Heart right ventricle (tissue), 16 donors: ENCODE measurements at places on chromosomes 4 and X. TPM values are rescaled to one million over a fixed set of nuclear protein-coding genes. Genes with fewer than 3 reads are reported as not detected.

The H2BW2 gene
- not detected for total RNA-seq

DNA sequence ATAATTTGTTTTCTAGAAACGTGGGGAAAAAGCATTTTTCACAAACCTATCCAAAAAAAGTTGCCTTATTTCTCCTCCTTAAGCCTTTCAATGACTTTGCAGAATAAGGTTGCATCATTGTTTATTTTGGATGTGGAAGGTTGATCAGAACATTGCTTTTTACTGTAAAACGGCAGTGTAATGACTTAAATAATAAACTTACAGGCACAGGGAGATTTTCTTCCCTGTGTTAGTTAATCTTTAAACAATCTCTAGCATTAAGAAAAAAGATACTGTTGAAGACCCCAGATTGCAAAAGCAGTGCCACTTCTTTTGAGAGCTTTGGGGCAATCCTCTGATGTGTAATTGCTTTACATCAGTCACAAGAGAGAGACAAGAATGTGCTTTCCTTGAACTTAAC, 153.4 kb downstream of the ARX start:
- DNase-seq: no peak

DNA sequence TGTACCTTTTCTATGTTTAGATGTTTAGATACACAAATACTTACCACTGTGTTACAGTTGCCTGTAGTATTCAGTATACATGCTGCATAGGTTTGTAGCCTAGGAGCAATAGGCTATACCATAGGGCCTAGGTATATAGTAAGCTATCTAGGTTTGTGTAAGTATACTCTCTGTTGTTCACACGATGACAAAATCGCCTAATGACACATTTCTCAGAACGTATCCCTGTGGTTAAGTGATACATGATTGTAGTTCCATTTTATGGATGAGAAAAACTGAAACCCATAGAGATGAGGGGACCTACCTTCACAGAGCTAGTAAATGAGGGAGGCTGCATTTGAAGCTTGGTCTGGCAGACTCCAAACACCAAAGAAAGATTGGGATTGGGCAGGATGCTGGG, 79.4 kb upstream of the EFNB1 start:
- no peak for DNase-seq

- peak; percentile 20 for DNase-seq
Measured at GRCh38 chr4:94403751-94404150, 48.0 kb upstream of the PDLIM5 start.

DNA sequence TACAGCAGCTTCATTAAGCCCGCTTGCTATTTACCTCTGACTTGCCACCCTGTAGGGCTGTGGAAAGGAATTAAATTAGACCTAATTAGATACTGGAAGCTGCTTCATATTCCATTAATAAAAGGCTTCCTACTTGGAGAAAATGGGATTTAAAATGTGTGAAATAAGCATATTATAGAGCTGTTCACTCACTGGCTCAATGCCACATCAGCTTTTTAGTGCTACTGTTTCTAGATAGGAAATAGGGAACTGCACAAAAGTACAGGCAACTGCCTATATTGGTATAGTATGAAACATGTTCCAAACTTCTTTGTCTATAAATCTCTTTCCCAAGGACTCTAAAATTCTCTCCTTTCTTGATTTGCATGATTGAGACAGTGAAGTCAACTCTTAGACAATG, 407.9 kb upstream of the AADAT start:
- DNase-seq: no peak
